Activated CD4-positive, alpha-beta T cell treated with anti-CD3 and anti-CD28 coated beads, Interleukin-2, amount 10 ng/mL, durations not matched to agents 24 days and 14 days (primary cell): ENCODE measurements at places on chromosomes 11 and 22.

GRCh38 chr11:134441281-134441680 is 29.2 kb upstream of the B3GAT1 start:
- no peak for DNase-seq

DNA sequence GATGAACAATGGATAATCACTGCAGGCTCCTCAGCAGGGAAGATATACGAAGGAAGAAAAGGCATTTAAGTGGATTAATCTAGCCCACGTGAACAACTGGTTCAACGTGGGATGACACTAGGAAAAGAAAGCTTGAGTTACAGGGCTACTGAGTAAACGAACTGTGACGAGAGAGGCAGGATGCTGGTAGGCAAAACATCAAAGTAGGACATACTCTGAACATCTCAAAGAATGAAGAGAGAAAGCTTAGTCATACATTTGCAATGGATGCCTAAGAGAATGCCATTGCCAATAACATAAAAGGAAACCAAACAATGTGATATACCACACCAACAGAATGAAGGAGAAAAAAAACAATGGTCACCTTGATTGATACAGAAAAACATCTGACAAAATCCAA is 12.9 kb downstream of the USP28 start:
- peak; percentile 70 for DNase-seq

GRCh38 chr11:16612566-16613261 is 125.7 kb upstream of the C11orf58 start:
- no peak for DNase-seq

- DNase-seq = no peak
Observed at GRCh38 chr11:15212876-15213275, 98.2 kb downstream of the INSC start.

DNA sequence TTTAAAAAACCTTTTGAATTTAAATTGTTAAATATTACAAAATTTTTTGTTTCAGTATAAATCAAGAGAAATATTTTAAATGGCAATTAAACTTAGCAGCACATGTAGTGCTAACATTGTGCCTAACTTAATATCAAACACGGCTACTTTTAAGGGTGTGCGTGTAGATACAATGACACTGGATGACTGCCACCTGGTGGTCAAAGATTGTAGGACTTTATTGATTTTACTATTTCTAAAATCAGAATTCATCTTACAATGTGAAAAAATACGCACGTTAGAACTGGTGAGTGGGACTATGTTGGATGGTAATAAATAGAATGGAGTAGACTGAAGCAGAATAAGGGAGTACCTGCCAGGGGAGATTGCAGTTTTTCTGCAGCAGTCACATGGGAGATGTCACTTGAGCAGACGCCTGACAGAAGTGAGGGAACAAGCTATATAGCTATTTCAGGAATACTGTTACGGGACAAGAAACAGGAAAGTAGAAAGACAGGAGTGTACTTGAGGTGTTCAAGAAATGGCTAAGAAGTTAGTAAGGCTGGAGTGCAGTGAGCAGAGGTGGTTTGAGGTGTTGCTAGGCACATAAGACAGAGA is 52.9 kb downstream of the UVRAG start:
- peak; percentile 84 for DNase-seq

- DNase-seq = no peak
Observed at GRCh38 chr11:19558189-19558986, 154.2 kb upstream of the NAV2 start.

- no peak for DNase-seq
Observed at GRCh38 chr22:34950489-34950888, 115.5 kb upstream of the ISX start.

GRCh38 chr11:116173941-116174911 is 598.6 kb downstream of the BUD13 start:
- no peak for DNase-seq

DNA sequence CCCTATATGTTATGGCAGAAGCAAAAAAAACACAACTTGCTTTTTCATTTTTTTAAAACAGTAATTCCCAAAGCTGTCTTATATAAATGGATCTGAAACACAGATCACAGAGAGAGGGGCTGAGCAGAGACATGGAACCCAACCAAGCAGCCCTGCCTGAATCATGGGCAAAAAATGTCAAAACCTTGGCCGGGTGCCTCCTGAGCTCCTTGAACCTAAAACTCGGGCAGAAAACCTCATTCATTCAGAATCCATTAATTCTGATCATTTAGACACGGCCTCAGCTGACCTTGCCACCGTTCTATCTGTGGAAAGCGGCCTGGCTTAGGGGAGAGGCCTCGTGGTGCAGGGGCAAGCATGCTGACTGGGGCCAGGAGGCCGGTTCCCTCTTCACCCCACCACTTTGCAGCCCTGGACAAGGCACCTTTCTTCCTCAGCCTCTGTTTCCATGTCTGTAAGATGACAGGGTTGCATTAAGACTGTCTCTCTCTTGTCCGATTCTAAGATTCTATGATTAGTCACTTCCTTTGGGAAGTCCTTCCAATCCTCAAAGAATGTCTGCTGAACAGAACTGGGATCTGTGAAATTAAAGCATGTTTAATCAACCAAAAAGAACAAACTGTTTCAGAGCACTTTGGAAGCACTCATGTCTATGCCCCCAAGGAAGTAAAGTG is 26.0 kb downstream of the TENM4 start:
- DNase-seq = no peak

GRCh38 chr22:32880893-32881596 is 79.5 kb downstream of the TIMP3 start:
- no peak for DNase-seq

- no peak for DNase-seq
Observed at GRCh38 chr22:39247361-39247760, 2.6 kb upstream of the PDGFB start.

GRCh38 chr11:78201096-78201818 is 12.5 kb downstream of the USP35 start:
- no peak for DNase-seq

DNA sequence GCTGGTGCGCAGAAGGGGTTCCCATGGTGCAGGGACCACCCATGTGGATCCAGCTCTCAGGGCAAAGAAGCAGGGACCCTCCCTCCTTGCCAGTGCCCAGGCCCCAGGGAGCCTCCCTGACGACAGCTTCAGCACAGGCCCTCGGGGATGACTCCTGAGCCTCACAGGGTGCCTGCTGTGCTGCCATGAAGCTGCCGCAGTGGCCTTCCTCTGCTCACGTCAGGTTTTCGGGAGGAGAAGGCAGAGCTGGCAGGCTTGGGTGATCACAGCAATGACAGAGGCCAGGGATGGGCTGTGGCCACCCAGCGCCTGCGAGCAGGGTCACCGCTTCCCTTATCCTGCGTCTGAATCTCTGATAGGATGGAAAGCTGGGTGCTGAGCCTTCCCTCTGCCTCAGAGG is 276.2 kb downstream of the BRD1 start:
- no peak for DNase-seq

DNA sequence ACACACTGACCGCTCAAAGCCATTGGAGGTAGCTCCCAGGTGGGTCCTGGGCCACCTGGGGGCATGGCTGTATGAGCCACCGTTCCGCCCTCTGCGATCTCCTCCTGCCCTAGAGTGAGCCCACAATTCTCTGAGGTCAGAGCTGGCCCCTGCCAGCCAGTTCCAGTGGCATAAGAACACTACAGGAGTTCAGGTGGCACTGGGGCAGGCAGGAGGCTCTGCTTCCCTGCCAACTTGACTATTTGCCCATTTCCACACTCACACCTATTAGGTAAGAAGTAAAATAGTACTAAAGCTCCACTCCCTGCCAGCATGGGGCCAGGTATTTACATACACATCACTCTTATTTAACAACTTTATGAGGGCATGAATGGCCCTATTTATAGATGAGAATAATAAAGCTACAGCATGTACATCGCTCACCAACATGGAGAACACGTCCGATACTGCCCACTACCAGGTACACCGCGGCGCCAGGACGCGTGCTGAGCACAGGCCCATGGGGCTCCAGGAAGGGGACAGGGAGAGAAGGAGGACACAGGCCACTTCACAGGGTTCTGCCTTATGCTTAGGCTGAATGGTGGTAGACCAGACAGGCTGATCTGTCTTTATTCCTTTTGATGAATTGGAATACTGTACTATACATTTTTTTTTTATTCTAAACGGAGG is 26.2 kb downstream of the PISD start:
- peak; percentile 58 for DNase-seq

GRCh38 chr11:35412285-35412684 is 7.1 kb downstream of the SLC1A2 start:
- DNase-seq = no peak

DNA sequence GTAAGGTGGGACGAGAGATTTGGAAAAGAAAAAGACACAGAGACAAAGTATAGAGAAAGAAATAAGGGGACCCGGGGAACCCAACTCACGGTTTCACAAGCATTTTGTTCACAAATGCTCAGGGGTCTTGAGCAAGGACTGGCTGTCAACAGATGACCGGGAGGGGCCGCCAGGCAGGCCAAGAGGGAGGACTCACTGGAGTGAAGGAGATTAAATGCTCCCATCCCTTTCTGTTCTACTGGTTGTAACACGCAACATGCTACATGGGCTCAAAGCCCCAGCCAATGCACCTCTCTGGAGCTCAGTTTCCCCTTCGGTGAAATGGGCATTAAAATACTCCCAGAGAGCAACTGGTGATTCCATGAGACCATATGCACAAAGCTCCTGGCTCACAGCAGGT is 13.4 kb downstream of the SHANK2 start:
- no peak for DNase-seq

GRCh38 chr11:38968951-38969350 is 2370.9 kb upstream of the RAG2 start:
- no peak for DNase-seq

GRCh38 chr11:76807206-76807875 is 24.2 kb downstream of the TSKU start:
- DNase-seq = peak; percentile 90

DNA sequence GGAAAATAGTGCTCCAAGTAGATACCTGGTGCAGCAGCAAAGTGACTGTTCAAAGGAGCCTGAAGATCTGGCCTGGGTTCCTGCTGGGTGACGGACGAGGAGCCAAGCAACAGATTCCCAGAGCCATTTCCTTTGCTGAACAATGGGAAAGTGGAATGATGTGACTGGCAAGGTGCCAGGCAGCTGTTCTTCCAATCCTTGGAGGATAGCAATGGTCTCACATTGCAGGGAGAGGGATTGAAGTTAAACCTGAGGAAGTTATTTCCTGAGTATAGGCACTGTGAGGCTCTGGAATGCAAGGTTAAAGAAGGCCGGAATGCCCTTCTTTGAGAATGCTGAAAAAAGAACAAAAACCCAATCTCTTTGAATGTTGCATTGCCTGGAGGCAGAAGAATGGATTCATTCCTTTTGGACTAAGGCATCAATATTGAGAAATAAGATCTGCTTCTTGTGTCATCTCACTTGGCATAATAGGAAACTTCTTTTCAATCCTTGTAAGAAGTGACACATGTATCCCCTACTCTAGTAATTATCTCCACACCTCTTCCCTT is 223.8 kb downstream of the BLID start:
- no peak for DNase-seq

DNA sequence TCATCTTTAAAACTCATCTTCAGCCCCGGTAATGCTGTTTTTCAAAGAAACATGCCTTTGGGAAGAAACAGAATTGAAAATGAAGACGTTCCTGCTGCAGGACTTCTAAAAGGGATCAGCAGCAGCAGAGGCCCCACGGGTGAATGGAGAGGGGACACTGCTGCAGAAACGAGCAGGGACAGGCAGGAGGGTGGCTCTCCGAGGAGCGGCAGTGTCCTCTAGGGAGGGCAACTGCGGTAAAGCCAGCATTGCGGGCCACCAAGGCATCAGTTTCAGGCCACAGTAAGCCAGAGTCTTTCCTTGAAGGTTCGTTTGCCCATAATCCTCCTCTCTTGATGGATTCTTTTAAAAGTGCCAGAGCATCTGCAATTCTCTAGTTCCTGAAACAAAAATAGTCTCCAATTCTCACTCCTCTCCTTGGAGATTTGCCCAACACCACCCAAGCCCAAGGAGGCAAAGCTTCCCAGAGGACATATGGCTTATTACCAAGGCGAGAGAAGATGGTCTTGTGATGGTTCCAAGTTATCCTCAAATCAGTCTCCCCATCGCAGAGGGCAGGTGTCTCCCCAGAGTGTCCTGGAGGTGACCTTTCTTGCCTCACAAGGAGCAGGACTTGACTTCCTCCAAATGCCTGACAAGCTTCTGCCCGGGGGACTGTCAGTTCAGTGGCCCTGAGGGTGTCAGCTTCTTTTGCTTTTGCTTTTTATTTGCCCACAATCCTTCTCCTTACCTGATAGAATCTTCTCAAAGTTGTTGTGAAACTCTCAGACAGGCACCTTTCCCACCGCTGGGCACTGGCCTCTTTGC is 341.1 kb upstream of the B3GAT1 start:
- no peak for DNase-seq

DNA sequence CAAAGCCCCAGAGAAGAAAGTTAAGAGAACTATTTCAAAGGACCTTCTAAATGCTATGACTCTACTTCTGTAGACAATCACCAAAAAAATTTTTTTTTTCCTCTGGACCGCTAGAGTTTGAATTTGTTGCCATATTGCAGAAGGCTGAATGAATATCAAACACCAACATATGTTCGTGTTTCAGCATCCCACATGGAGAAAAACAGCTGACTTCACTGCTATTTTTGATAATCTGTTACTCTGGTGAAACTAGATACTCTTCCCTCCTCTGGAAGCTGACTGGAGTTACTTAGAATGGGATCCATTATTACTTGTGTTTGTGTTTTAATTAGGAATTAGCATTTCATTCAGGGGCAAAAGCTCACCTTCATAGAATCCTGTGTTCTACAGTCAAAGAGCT is 447.0 kb downstream of the AASDHPPT start:
- DNase-seq = no peak

DNA sequence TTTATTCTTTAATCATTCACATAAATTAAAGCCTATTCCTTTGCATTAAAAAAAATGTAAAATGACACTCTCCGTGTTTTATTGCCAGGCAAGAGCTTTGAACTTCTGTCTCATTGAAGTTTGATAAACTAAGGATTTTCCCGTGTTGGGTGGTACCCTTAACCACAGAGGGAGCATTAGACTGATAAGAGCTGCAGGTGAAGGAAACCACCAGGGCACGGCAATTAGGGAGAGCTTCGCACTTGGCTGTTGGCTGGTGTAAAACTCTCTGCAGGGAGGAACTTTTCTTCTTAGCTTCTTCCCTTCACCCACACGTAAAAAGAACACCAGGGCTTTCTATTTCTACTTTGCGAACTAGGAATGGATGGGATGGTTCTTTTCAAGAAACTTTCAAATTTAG is 47.0 kb downstream of the CSTPP1 start:
- no peak for DNase-seq

DNA sequence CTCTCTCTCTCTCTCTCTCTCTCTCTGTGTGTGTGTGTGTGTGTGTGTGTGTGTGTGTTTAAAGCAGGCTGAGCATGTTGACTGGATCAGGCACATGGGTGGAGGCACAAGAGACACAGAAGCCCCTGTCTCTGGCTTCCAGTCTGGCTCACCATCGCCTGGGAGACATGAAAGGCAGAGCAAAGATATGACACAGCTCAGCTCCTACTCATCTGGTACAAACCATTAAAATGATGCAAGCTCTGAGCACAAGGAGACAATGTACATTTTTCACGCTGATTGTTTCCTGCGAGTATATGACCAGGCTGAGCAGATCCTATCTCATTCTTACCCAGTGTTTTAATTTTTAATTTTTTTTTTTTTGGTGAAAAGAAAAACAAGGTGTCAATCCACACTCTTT is 9.5 kb downstream of the SLC6A5 start:
- no peak for DNase-seq

- DNase-seq = no peak
Observed at GRCh38 chr11:9038541-9038940, 34.7 kb upstream of the NRIP3 start.
